ENCODE measurements at places on chromosomes 1 and 21.

- DNase-seq: no peak
Measured at GRCh38 chr1:222420633-222421032, 127.3 kb downstream of the HHIPL2 start.

DNA sequence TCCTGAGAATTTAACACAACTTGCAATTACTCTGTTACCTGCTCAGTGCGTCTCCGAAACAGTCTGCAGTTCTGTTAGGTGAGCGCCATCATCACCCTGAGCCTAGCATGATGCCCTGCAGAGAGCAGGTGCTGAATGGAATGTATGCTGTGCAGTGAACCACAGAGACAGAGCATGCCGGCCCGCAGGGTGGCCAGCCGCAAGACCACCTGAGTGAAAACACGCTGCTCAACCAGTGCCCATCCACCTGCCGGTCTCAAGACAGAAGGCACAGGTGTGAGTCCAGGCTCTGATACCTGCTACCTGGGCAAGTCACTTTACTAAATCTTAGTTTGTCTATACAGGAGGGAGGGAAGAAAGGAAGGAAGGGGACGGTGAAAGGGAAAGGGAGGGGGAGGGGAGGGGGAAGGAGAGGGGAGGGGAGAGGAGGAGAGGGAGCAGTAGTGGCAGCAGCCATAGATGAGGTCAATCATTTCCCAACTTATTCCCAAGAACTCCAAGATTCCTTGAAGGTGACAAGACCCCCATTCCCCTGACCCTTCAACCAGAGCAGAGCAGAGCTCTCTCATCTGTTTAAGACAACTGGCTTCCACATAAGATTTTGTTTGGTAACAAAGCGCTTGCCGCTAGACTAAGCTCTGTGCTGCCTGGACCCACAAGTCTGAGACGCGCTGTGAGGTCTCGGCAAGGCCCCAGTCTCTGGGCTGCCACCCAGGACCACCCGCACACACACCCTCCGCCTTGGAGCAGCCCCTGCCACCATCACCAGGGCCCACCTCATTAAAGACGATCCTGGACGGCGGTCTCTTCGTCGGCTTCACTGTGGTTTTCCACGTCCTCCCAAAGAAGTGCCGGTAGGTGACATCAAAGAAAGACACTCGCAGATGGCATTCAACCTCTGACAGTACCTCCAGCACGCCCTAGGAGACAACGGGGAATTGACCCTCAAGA, 14.5 kb downstream of the NPHP4 start:
- no peak for DNase-seq

DNA sequence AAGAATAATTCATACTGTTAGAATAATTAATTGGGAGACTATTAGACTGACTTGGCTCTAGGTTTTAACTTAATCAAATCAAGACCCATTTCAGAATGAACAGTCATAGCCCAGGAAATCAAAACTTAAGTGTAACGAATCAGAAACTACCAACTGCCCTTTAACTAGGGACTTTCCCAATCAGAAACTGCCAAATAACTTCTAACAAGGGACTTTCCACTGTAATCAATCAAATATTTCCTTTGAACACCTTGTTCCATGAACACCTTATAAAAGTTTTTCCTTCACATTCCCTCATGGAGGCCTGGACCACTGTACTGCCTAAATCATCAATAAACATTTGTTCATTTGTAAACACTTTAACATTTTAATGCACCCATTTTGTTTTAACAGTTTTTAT, 1054.7 kb upstream of the TMPRSS15 start:
- DNase-seq: no peak

- no peak for DNase-seq
Measured at GRCh38 chr1:17904290-17904689, 149.2 kb downstream of the ACTL8 start.

DNA sequence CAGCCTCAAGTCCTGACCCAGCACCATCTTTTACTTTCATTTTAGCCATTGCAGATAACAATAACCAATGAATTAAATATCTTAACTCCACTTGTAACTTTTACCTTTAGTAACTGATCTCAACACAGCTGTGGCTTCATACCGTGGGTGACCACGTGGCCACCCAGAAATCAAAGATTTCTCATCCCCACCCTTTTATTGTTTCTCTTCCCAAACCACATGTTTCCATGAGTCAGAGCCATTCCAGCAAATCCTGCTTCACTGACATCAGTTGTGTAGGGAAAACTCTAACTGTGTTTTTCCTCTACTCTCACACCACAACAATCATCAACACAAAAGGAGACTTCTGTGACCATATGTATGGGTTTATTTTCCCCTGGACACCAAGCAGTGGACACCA, 25.1 kb upstream of the BRDT start:
- DNase-seq: no peak

- no peak for DNase-seq
Measured at GRCh38 chr1:2330519-2331199, 60.7 kb downstream of the MORN1 start.

DNA sequence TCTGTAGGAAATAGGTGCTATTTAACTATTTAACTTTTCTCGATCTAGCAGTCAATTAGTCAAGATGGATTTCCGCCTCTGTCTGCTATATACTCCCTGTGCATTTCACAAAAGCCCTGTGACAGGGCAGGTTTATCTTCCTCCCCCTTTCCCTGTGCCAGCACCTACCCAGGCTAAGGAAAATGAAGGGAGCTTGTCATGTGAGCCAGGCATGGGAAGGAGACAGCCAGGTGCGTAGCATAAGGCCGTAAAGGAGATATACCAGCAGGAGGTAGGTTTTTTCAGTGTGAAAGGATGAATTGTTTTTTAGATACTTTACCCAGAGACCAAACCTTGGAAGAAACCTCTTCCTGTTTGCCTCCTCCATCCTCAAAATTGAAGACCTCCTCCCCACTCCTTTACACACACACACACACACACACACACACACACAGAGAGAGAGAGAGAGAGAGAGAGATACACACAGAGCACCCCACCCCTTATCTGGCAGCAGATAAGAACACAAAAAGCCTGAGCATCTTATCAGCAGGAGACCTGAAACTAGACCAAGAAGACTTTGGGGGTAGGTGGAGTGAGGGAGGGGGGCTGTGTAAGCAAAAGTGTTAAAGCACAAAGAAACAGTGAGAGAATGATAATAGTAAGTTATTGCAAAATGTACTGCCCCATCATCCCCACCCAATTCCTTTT, 12.0 kb upstream of the TARBP1 start:
- DNase-seq: no peak

GRCh38 chr1:220783453-220783852, 3.3 kb upstream of the MTARC1 start:
- no peak for DNase-seq
